ENCODE measurements at places on chromosomes 11 and 22.

GRCh38 chr22:17548010-17548755 lies 15.1 kb upstream of the SLC25A18 start:
- no peak for DNase-seq

DNA sequence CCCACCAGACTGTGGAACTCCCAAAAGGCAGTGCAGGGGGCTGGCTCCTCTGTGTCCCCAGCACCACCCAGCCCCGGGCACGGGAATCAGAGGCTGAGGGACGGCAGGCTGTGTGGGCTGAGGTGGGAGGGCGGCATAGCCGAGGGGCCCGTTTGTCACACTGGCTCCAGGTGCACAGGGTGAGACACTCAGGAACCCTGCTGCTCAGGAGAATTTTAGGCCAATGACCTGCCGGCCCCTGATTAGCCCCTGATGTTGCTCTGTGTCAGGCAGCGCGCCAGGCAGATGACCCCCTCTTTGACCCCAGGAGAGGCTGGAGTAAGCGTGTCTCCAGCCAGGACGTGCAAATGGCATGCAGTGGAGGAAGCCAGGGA lies 52.7 kb downstream of the RTL6 start:
- no peak for DNase-seq

- no peak for DNase-seq
Measured at GRCh38 chr11:80167766-80168165, 726.9 kb upstream of the TENM4 start.

GRCh38 chr11:35146711-35147110 lies 7.7 kb downstream of the CD44 start:
- no peak for DNase-seq

DNA sequence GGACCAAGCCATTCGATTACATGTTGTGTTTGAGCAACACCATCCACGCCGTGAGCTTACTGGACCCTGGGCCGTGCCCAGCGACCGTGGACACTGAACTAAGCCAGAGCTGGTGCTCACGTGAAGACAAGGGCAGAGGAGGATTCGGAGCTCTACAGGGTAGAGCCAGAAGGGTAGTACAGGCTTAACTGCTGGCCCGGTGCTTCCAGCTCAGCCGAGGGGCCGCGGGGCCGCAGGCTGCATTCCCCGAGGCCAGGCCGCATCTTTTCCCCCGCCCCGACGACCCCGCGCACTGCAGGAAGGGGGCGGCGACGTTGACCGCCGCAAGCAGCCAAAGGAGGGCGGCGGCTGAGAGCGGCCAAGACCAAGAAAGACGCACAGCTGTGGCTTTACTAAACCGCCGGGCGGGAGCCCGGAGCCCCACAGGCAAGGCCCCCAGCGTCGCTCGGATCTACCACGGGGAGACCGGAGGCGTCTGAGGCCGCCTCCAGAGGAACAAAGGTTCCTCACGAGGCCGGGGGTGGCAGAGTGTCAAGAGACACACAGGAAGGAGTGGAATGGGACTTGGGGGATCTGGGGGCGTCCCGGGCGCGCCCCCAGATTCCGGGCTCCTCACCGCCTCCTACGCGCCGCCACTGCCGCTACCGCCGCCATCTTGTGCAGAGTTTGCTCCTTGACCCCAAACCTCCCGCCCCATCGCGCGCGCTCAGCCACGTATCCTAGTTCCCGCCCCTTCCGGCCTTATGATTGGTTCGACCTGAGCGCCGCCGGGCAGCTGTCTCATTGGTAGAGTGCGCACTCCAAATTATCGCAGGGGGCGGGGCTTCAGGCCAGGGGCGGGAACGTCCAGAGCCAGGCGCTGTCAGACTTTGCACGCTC lies at the start of gene GANAB:
TSS of gene GANAB (minus strand) at position 668 of the 879 bp plus-strand sequence. CDS start at position 654, 14 bp downstream.
- peak; percentile 98 for DNase-seq

DNA sequence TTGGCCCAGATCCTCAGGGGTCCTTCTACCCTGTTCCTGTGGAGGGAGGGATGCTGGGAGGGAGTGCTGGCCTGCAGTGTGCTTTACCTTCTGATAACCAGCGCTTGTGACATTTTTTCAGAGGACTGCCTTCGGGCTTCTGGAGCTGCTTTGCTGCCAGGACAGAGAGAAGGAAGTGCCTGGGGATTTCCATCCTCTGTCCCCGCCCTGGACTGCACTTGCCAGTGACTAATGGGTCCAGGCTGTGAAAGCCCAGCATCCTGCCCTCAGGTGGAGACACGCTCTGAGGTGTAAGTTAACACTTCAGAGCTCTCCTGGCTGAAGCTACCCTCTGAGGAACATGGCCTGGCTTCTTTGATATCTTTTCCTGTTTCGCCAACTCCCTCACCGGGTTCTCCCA lies 158.7 kb upstream of the SYT13 start:
- no peak for DNase-seq

DNA sequence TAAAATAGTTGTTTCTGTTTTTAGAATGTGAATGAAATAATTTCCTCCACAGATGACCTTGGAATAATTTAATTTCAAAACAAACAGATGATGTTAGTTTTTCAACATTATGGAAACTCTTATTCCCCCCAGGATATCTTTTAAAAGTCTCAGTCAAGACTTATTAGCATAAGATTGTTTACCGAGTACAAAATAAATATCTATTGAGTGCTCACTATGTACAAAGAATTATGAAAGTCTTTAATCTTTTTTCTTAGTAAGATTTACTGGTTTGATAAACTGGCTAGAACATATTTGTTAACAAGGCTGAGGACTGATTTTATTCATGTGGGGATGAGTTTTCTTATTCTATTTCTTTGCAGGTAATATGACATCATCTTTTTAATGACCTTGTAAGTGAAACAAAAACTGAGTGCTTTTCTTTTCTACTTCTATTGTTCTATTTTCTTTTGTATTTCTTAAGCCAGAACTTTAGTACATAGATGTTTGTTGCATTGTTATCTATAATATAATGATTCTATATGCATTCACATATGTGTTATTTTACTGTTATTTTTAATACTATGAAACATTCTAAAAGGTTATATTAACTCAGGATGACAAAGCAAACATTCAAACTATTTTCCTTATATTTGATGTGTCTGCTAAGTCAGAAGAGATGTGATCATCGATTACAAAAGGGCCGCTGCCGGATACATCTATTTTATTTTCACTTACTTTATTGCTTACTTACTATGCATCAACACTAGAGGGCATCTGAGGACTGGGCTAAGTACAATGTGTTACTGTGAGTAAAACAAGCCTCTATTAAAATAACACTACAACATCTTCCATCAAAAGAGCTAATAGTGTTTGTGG lies 111.0 kb upstream of the ARHGAP42 start:
- DNase-seq, result no peak

All from activated T-helper 2 cell treated with anti-CD3 and anti-CD28 coated beads, Interferon-gamma antibody, Interleukin-2, Interleukin-4, amounts not matched to agents 10 μg/mL and 5 μg/mL and 100 μg/mL, durations not matched to agents 14 hours and 24 hours and 36 hours (primary cell).